Activated naive CD8-positive, alpha-beta T cell treated with anti-CD3 and anti-CD28 coated beads, Interleukin-2, amount 10 ng/mL, durations not matched to agents 7 days and 5 days (primary cell): ENCODE measurements at places on chromosomes 3 and 15. TPM values are rescaled to one million over a fixed set of nuclear protein-coding genes. Genes with fewer than 3 reads are reported as not detected.

DNA sequence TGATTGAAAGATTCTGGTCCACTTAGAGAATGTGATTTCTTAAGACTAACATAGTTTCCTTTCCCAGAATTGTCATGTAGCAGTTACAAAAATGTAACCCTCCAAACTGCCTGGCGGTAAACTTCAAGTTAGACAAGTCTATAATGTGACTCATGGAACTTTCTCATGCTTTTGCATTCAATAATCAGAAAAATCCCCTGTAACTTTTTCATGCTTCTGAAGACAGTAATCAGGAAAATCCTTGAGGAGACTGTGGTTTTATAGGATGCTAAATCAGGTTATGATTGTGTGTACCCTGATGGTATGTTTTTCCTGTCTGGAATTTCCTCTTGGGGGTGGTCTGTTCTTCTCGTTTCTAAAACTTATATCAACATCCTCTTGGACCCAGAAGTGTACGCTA lies 74.0 kb upstream of the RARB start:
- no peak for DNase-seq
- no peaks in the 10 kb centered on the region for H3K27me3 ChIP-seq
- no peaks in the 10 kb centered on the region for H3K36me3 ChIP-seq
- H3K27ac ChIP-seq: no peak overlapping the region
- H3K4me1 ChIP-seq: no peaks in the 10 kb centered on the region

DNA sequence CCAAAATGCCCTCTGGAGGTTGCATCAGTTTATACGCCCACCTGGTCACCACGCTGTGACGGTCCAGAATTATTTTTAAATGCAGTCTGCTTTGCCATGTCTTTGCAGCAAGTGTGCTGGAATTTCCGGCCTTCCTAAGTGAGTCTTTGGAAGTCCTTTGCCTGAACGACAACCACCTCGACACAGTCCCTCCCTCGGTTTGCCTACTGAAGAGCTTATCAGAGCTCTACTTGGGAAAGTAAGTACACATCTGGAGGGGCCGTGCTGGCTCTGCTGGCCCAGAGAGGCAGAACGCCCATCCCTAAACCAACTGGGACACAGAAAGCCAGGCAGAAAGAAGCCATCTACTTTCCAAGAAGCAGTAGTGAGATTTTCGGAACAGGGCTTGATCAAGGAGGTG lies 101.8 kb downstream of the LRRK1 start:
- H3K4me1 ChIP-seq: peaks cover 2% of the 10 kb centered on the region
- no peaks in the 10 kb centered on the region for H3K27me3 ChIP-seq
- H3K36me3 ChIP-seq: no peaks in the 10 kb centered on the region
- H3K4me3 ChIP-seq: no peak overlapping the region

DNA sequence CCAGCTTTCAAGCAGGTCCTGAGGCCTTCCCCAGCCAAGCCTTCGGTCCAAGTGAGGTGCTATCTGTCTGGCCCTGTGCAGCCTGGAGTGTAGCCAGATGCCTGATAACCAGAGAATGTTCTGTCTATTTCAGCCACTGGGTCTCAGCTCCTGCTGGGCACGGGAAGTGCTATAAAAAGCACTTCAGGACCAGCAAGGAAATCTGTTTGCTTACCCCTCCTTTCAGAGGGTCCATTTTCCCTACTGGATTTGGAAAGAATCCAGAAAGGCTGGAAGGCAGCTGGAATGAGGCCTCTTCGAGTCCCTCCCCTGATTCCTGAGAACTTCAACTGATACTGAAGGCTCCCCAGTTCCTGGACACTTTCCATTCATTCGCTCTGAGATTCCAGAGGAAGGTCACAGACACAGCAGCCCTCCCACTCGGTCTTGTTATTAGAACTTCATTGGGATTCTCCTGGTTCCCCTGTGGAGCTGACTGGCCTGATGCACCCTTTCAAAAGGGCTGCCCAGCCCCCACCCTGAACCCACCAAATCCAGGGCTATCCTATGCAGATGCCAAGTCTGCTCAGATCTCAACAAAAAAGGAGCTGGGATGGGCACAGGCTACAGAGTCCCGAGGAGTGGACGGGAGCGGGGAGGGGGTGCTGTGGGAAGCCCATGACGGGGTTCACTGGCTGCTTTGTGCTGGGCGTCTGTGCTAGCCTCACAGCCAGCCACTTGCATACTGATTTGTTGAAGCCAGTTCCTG lies 70.4 kb downstream of the UMPS start:
- no peak overlapping the region for H3K4me3 ChIP-seq
- no peaks in the 10 kb centered on the region for H3K36me3 ChIP-seq
- H3K4me1 ChIP-seq: no peaks in the 10 kb centered on the region
- no peak overlapping the region for H3K27ac ChIP-seq
- DNase-seq: no peak
- H3K27me3 ChIP-seq: peaks cover 9% of the 10 kb centered on the region

DNA sequence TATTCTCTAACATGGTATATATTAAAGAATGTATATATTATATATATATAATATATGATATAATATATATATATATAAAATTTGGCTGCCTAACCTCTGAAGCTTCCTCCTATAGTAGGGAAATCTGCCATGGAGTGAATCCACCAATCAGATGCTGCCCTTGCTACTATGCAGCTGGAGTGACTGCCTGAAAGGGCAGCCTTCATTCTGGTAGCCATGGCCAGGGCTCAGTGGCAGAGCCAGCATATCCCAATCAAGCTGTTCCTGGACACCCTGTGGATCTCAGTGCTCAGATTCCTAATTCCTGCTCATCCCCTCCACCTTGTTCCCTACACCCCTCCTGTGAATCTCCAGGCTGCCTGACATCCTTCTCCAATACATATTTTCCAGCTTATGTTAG lies 2.2 kb upstream of the SH3GL3 start:
- no peak for DNase-seq
- H3K4me1 ChIP-seq: peaks cover 8% of the 10 kb centered on the region

- H3K27ac ChIP-seq: no peak overlapping the region
- peaks cover 24% of the 10 kb centered on the region for H3K27me3 ChIP-seq
- DNase-seq: no peak
- H3K4me3 ChIP-seq: no peak overlapping the region
Measured at GRCh38 chr3:169751875-169752274, 13.0 kb downstream of the TERC start.

DNA sequence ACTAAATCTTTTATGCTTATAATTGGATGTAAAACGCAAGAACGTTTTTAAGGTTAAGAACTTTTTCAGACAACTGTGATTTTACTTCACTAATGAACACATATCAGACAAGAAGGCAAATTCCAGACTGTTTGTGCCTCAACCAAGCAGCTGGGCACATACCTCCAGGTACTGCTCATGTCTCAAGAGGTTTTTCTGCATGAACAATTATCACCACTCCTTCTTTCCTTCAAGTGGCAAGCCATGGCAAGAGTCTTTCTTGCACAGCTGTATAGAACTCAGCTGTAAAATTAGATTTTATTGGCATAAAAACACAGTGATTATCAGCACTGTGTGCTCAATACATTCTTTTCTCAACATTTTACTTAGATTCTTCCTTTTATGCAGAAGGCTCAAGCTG lies 64.3 kb downstream of the FNDC3B start:
- no peak for DNase-seq
- H3K4me3 ChIP-seq: no peak overlapping the region
- peaks cover 6% of the 10 kb centered on the region for H3K36me3 ChIP-seq
- H3K4me1 ChIP-seq: peaks cover 62% of the 10 kb centered on the region

DNA sequence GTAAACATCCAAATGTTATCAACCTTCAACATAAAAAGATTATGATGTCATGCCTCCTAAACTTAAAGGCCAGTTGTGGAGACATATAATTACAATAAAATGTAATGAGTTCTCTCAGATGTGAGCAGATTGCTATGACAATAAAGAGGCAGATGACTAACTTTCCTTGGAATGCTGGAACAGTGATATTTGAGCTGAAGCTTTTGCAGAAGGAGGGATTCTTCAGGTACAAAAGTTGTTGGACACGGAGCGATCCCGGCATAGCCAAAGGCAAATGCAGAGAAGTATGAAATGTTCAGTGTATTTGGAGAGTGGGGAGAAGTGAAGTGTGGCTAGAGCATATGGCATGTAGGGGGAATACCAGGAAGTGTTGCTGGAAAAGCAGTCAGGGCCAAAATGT lies 520.1 kb downstream of the FGF12 start:
- H3K4me1 ChIP-seq: no peaks in the 10 kb centered on the region
- no peaks in the 10 kb centered on the region for H3K27me3 ChIP-seq
- H3K4me3 ChIP-seq: no peak overlapping the region
- H3K36me3 ChIP-seq: no peaks in the 10 kb centered on the region

GRCh38 chr3:9216736-9217135 lies 32.7 kb downstream of the SRGAP3 start:
- no peak for DNase-seq
- H3K27me3 ChIP-seq: no peaks in the 10 kb centered on the region
- H3K36me3 ChIP-seq: no peaks in the 10 kb centered on the region
- peaks cover 8% of the 10 kb centered on the region for H3K4me1 ChIP-seq
- no peak overlapping the region for H3K4me3 ChIP-seq

DNA sequence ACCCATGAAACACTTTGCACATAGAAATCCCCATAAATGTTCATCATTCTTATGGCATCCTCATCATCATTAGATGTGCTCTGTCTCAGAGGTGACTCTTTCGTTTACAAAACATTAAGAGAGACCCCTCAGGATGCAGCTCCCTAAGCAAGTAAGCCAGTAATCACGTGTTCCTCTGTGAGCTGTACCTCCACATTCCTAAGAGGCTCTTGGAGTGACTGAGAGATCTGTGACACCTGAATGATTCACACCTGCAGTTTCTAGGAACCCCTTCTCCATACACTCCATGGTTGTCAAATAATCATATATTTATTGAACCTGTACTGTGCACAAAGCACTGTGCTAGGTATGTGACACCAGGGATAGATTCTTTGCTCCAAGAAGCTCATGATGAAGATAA lies 602.4 kb downstream of the UNC13C start:
- no peaks in the 10 kb centered on the region for H3K27me3 ChIP-seq
- no peak overlapping the region for H3K27ac ChIP-seq
- no peak for DNase-seq
- no peaks in the 10 kb centered on the region for H3K36me3 ChIP-seq

DNA sequence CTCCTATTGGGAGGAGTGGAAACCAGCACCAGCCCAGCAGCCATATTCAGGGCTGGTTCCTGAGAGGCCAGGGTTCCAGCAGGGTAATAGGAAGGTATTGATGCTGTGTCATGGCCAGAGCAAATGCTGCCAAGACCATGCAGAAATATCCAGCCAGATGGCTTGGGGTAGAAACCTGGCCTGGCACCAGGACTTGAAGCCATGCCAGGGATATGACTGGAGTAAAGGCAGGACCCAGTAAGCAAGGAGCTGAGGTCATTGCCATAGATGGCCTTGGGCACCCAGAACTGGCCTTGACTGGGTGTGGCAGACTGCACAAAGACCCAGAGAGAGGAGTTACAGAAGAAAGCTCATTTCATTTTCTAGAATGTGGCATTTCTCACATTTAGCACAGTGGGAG lies 257.6 kb upstream of the GOLGA6L4 start:
- no peak for DNase-seq
- H3K27ac ChIP-seq: no peak overlapping the region
- H3K36me3 ChIP-seq: no peaks in the 10 kb centered on the region
- no peaks in the 10 kb centered on the region for H3K4me1 ChIP-seq

DNA sequence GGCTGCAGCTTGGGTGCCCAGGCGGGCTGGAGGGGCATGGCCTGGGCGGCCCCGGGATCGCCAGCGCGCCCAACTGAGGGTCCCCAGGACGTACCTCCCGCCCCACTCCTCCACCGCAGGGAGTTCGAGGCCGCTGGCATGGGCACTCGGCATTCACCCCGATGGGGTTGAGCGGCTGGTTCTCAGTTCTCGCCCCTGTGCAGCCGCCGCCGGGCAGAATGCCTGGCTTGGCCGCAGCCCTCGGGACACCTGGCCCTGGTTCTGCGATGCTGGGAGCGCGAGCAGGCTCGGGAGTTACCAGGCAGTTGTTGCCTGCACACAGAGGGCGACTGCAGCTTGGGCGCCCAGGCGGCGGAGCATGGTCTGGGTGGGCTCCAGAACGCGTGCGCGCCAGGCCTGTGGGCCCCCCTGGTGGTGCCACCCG lies 121.4 kb downstream of the LMLN start:
- H3K4me3 ChIP-seq: no peak overlapping the region
- peaks cover 46% of the 10 kb centered on the region for H3K27me3 ChIP-seq
- peaks cover 4% of the 10 kb centered on the region for H3K4me1 ChIP-seq
- peaks cover 6% of the 10 kb centered on the region for H3K36me3 ChIP-seq
- H3K27ac ChIP-seq: no peak overlapping the region

- no peak overlapping the region for H3K4me3 ChIP-seq
- DNase-seq: no peak
- H3K4me1 ChIP-seq: peaks cover 6% of the 10 kb centered on the region
- H3K27me3 ChIP-seq: no peaks in the 10 kb centered on the region
- peak overlapping the region; percentile 45 for H3K27ac ChIP-seq
Measured at GRCh38 chr3:197706658-197707057, 30.0 kb downstream of the RUBCN start.

DNA sequence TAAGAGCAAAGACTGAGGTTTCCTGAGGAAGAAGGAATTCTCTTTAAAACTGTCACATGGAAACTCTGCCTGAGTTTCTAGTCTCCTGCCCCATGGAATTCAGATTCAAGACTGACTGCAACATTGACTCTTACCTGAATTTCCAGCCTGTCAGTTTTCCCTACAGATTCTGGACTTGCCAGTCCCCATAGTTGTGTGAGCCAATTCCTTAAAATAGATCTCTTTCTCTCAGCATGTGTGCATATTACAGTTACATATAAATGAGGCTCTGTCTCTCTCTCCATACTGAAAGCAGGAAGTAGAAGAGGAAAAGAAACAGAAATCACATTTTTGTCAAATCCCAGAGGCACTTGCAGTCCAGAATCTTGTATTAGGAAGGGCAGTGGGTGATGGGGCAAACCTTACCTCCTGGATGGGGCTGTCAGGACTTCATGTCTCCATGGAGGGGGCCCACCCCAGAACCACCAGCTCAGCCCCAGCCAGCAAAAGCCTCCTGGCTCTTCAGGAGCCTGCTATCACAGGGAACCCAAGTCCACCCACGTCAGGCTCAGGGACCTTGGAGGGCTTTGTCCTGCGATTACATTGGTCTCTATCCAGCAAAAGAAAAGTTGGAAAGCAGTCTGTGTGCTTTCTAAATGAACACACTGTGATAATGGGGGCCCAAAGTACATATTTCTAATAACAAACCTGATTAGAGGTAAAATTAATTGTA lies 18.8 kb upstream of the GOLGA8J start:
- no peaks in the 10 kb centered on the region for H3K36me3 ChIP-seq
- H3K4me1 ChIP-seq: no peaks in the 10 kb centered on the region
- no peak for DNase-seq
- no peak overlapping the region for H3K4me3 ChIP-seq

- no peak overlapping the region for H3K27ac ChIP-seq
- peaks cover 4% of the 10 kb centered on the region for H3K4me1 ChIP-seq
Measured at GRCh38 chr3:58564456-58565160, 12.6 kb downstream of the FAM107A start.

- peaks cover 5% of the 10 kb centered on the region for H3K36me3 ChIP-seq
- peak overlapping the region; percentile 78 for H3K27ac ChIP-seq
- peak overlapping the region; percentile 60 for H3K4me3 ChIP-seq
- no peaks in the 10 kb centered on the region for H3K27me3 ChIP-seq
- no peak for DNase-seq
Measured at GRCh38 chr3:197801891-197802778, 11.1 kb downstream of the LRCH3 start.

GRCh38 chr15:58460872-58461271 lies 29.1 kb downstream of the LIPC start:
- H3K4me3 ChIP-seq: peak overlapping the region; percentile 44
- H3K4me1 ChIP-seq: peaks cover 78% of the 10 kb centered on the region
- no peaks in the 10 kb centered on the region for H3K27me3 ChIP-seq

CCDC191 gene
- total RNA-seq: 3.0 TPM

PLA2G4D gene
- total RNA-seq: not detected

TLR9 gene
- 2.0 TPM for total RNA-seq

THRB gene
- total RNA-seq: not detected

CKMT1A gene
- total RNA-seq: not detected

B3GALNT1 gene
- total RNA-seq: 14.6 TPM

MASP1 gene
- not detected for total RNA-seq
